Suprapubic skin (tissue), 4 donors: ENCODE measurements at places on chromosomes 4 and X. TPM values are rescaled to one million over a fixed set of nuclear protein-coding genes. Genes with fewer than 3 reads are reported as not detected.

DNA sequence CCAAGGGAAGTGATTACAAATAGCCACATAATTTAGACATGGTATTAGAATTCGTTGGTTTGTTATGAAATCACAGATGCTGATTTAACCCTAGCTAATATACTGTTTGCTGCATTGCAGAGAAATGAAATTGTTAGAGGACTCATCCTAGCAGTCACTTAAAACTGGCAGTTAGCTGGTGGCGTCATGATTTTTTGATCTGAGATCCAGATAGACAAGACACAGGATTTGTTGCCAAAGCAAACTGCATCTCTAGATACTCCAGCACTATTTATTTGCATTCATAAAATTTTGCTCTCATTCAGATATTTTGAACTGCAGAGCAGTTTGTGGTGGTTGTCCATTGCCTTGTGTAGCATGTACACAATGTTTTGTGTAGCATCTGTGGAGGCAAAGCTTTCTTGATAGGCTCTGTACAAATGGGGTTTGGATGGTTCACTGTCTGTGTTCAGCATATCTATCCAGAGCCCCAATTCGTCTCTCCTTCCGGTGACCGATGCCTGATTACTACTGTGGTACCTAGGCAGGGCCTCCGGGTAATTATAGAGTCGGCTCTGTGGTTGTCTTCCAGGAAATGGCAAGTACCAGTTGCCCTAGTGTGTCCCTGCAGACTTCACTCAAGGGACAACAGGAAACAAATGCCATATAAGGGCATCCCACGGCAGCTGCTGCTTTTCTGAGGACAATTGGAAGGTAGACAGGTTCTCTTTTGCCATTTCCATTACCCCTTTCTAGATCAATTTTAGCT is 30.1 kb upstream of the SPARCL1 start:
- H3K27ac ChIP-seq = no peak overlapping the region
- no peak overlapping the region for H3K4me3 ChIP-seq
- no peaks in the 10 kb centered on the region for H3K36me3 ChIP-seq
- no peaks in the 10 kb centered on the region for H3K27me3 ChIP-seq
- DNase-seq = no peak

The ASB5 gene
- not detected for total RNA-seq

The RTL3 gene
- total RNA-seq = not detected

DNA sequence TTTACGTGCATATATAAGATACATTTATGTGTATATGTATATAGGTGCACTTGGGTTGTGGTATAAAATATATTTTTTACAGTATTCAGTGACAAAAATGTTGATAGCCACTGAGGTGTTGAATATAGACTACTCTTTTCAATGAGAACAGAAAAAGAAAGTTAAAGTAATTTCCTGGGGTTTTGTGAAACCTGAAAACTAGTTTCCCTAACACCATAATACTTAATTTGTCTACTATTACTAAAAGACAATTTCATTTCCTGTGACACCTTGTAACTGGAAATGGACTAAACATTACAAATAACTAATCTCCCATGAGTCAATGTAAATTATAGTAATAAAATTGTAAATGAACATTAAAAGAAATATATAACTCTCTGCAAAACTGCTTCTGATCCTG is 32.0 kb upstream of the MAP9 start:
- no peak overlapping the region for H3K27ac ChIP-seq
- no peaks in the 10 kb centered on the region for H3K27me3 ChIP-seq
- no peak for DNase-seq

The TRIML2 gene
- total RNA-seq = not detected

The PDZD4 gene
- total RNA-seq = 2.8 TPM

- H3K27ac ChIP-seq = no peak overlapping the region
- H3K27me3 ChIP-seq = no peaks in the 10 kb centered on the region
- no peak overlapping the region for H3K4me3 ChIP-seq
- no peak for DNase-seq
- no peaks in the 10 kb centered on the region for H3K4me1 ChIP-seq
Observed at GRCh38 chr4:116073051-116073450, 959.6 kb upstream of the NDST4 start.

The FAM236C gene
- not detected for total RNA-seq

The CENPE gene
- 5.3 TPM for total RNA-seq

The MED12 gene
- 27.0 TPM for total RNA-seq

- peak overlapping the region; percentile 70 for H3K4me3 ChIP-seq
- H3K27ac ChIP-seq = peak overlapping the region; percentile 88
- DNase-seq = no peak
- H3K27me3 ChIP-seq = no peaks in the 10 kb centered on the region
Observed at GRCh38 chr4:498328-498904, 540 bp downstream of the ZNF721 start.

The P2RY4 gene
- total RNA-seq = 2.2 TPM

- no peak overlapping the region for H3K4me3 ChIP-seq
- no peaks in the 10 kb centered on the region for H3K36me3 ChIP-seq
Observed at GRCh38 chrX:65017451-65017850, 41.2 kb upstream of the ZC4H2 start.

- H3K4me1 ChIP-seq = no peaks in the 10 kb centered on the region
Observed at GRCh38 chrX:120999413-120999812, 13.9 kb upstream of the CT47A1 start.

DNA sequence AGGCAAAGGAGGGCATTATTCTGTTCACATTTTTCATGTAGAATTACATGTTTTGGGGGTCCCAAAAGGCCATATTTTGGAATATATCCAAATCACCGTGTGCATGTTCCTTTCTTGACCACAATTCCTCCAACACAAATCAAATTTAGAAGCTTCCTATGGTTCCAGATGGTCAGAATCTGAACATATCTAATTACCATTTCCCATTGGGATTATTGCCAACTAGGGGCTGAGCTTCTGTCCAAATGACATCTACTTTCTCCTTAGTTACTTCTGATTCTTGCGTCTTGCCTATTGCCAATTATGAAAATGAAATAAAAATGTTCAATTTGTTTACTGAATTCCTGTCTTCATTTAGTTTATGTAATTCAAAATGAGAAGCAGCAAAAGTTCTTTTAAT is 163.7 kb downstream of the CPE start:
- no peak for DNase-seq
- H3K4me1 ChIP-seq = no peaks in the 10 kb centered on the region
- H3K36me3 ChIP-seq = no peaks in the 10 kb centered on the region
- no peak overlapping the region for H3K4me3 ChIP-seq

- H3K27me3 ChIP-seq = no peaks in the 10 kb centered on the region
- H3K36me3 ChIP-seq = no peaks in the 10 kb centered on the region
- peak; percentile 64 for DNase-seq
- H3K4me3 ChIP-seq = no peak overlapping the region
- H3K27ac ChIP-seq = no peak overlapping the region
Observed at GRCh38 chr4:2263926-2264321, 2.0 kb upstream of the MXD4 start.

GRCh38 chr4:164770010-164770724 is 16.2 kb downstream of the SMIM31 start:
- DNase-seq = no peak
- H3K4me1 ChIP-seq = no peaks in the 10 kb centered on the region
- H3K27me3 ChIP-seq = no peaks in the 10 kb centered on the region
- no peaks in the 10 kb centered on the region for H3K36me3 ChIP-seq
- H3K4me3 ChIP-seq = no peak overlapping the region

DNA sequence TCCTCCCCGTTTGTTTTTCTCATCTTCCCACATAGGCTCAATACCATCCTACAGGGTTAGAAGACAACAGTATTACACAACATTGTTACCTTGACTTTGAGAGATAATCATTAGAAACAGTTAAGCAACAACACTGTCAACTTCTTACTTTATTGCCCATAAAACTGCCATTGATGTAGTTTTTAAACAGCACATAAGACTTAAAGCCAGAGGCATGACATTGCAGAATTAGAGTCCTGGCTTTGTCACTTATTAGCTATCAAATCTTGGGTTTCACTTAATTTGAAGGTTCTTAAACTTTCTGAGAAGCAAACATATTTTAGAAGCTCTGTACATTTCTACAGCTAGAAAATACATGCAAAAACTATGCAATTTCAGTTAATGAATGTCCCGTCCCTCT is 41.8 kb downstream of the EIF4E start:
- peaks cover 61% of the 10 kb centered on the region for H3K36me3 ChIP-seq
- no peaks in the 10 kb centered on the region for H3K27me3 ChIP-seq
- H3K4me3 ChIP-seq = no peak overlapping the region
- no peak overlapping the region for H3K27ac ChIP-seq
- DNase-seq = no peak

DNA sequence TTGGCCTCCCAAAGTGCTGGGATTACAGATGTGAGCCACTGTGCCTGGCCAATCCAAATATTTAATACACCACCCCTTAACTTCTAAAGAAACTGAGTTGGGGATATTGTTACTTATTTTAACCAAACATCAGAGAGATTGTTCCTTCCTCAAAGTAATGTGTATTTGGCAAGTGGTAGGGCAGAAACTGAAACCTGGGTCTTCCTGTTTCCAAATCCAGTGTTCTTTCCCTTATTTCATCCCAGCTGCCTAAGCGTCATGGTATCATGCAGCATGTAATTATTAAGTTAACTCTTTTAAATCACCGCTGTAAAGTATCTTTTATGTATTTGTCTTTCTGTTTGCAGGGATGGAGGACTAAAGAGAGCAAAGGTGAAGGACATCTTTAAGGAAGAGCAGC is 68.4 kb downstream of the GPAT3 start:
- H3K36me3 ChIP-seq = no peaks in the 10 kb centered on the region
- no peak overlapping the region for H3K4me3 ChIP-seq
- no peaks in the 10 kb centered on the region for H3K27me3 ChIP-seq
- no peaks in the 10 kb centered on the region for H3K4me1 ChIP-seq
- no peak for DNase-seq
- H3K27ac ChIP-seq = no peak overlapping the region

DNA sequence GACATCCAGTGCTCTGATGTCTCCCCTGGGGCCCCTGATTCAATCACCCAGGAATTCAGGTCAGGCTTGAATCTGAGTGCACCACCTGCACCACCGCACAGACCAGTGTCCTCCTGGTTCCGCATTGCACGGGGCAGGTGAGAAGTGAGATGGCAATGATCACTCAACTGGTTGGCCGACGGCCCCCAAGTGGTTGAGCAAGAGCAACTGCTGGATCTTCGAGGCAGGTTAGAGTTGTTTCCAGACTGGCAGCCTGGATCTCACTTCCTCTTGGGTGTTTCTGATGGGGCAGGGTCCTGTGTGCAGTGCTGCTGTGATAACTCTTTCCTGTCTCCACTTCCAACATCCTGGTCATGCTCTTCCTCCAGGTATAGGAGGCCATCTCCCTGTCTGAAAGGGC is 50.4 kb downstream of the C4orf50 start:
- H3K4me3 ChIP-seq = no peak overlapping the region
- H3K4me1 ChIP-seq = no peaks in the 10 kb centered on the region
- H3K27me3 ChIP-seq = peaks cover 21% of the 10 kb centered on the region
- no peaks in the 10 kb centered on the region for H3K36me3 ChIP-seq
- no peak overlapping the region for H3K27ac ChIP-seq

The NSG1 gene
- 116 TPM for total RNA-seq

The EVC2 gene
- total RNA-seq = 22.2 TPM

The TLR1 gene
- 6.7 TPM for total RNA-seq

DNA sequence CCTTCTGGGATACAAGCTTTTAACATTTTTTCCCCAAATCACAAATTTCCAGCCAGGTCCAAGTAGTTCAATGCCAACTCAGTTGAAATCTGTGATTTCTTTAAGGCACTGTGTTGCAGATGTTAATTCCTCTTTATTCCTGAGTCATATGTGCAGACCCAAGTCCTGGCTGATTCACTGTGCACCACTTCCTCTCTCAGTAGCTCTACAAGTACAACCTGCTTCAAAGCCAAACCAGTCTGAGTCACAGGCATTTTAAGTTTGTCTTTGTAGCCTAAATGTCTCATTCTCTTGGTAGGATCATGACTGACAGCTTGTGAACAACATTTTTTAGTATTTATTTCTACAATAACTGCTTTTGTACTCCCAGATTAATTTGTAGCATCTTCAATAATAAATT is 165.6 kb upstream of the S100G start:
- H3K27ac ChIP-seq = no peak overlapping the region
- no peaks in the 10 kb centered on the region for H3K36me3 ChIP-seq
- DNase-seq = no peak
- H3K4me3 ChIP-seq = no peak overlapping the region
- H3K4me1 ChIP-seq = no peaks in the 10 kb centered on the region

- peaks cover 6% of the 10 kb centered on the region for H3K36me3 ChIP-seq
- peaks cover 68% of the 10 kb centered on the region for H3K4me1 ChIP-seq
- peak overlapping the region; percentile 44 for H3K27ac ChIP-seq
- peak overlapping the region; percentile 5 for H3K4me3 ChIP-seq
- no peak for DNase-seq
Observed at GRCh38 chr4:94457692-94458106, 6.0 kb downstream of the PDLIM5 start.

DNA sequence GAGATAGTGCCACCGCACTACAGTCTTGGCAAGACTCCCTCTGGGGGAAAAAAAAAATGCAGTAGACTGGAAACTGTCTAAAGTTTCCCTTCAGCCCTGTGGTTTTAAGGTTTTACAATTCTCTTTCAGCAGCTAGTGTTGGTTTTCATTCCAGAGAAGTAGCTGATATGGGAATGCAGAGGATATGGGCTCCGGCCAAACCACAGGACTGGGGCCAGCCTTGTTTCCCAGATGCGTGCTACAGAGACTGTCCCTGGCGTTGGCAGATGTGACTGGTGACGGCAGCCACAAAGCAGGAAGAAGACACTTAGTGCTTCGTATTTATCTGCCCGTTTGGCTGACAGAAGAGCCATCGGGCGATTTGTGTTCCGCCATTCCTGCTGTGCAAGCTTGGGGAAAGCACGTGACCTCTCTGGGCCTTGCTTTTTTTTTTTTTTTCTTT is 43.2 kb downstream of the ZBTB49 start:
- H3K36me3 ChIP-seq = no peaks in the 10 kb centered on the region
- no peaks in the 10 kb centered on the region for H3K4me1 ChIP-seq
- H3K4me3 ChIP-seq = no peak overlapping the region
- no peaks in the 10 kb centered on the region for H3K27me3 ChIP-seq
- no peak for DNase-seq
- no peak overlapping the region for H3K27ac ChIP-seq

The CCKAR gene
- not detected for total RNA-seq

The SRPX gene
- total RNA-seq = 18.4 TPM

The ADGRL3 gene
- 6.5 TPM for total RNA-seq

DNA sequence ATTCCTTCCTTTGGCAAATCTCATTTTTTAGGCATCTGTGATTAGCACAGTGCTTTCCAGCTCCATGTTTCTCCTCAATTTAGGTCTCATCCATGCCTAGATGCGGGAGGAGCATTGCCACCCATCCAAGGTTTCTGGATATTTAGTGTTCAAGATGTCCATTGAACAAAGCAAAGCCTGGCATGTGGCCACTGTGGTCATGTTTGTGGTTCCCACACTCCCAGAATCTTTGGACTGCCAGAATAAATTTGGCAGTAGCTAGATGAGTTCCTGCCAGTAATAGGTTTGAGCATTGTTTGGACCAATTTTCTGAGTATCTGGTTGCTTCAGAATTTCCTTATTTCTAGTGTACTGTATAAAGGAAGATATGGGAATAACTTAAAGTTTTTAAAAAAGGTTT is 1124.1 kb downstream of the ADGRL3 start:
- no peaks in the 10 kb centered on the region for H3K27me3 ChIP-seq
- H3K27ac ChIP-seq = no peak overlapping the region
- no peak overlapping the region for H3K4me3 ChIP-seq
- no peaks in the 10 kb centered on the region for H3K36me3 ChIP-seq

GRCh38 chr4:77052352-77052751 is 23.4 kb downstream of the CCNI start:
- DNase-seq = no peak
- peaks cover 9% of the 10 kb centered on the region for H3K4me1 ChIP-seq
- no peak overlapping the region for H3K4me3 ChIP-seq
- H3K27ac ChIP-seq = peak overlapping the region; percentile 0
- no peaks in the 10 kb centered on the region for H3K27me3 ChIP-seq

The ITGB1BP2 gene
- total RNA-seq = 0.45 TPM
